ENCODE measurements at places on chromosomes 2 and 18.

- no peak for DNase-seq
These were observed 24.0 kb downstream of the MAIP1 start for GRCh38 chr2:199979398-199979797.

GRCh38 chr2:174120346-174120745 lies 128.0 kb downstream of the OLA1 start:
- no peak for DNase-seq

DNA sequence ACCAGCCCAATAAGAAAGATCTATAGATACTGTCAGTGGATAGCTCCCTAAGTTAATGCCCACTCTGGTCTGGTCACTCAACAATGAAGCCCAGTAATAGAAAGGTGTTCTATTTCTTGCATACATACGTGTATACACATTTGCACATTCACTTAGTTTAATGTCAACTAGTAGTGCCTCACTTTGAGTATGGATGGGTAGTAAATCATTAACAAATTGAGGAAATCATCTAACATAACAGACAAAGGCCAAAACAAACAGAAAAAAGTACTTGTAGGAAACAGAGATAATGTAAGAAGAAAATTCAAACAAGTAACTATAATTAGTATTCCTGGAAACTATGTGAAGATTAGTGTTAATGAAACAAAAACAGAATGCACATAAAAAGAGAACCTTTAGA lies 13.3 kb upstream of the CCDC195 start:
- no peak for DNase-seq

GRCh38 chr2:241248897-241249296 lies 60.4 kb downstream of the ANO7 start:
- DNase-seq, result no peak

- DNase-seq, result no peak
These were observed 263.7 kb downstream of the ETAA1 start for GRCh38 chr2:67660871-67661270.

GRCh38 chr2:121104721-121105141 lies 180.3 kb downstream of the TFCP2L1 start:
- DNase-seq, result peak; percentile 46

DNA sequence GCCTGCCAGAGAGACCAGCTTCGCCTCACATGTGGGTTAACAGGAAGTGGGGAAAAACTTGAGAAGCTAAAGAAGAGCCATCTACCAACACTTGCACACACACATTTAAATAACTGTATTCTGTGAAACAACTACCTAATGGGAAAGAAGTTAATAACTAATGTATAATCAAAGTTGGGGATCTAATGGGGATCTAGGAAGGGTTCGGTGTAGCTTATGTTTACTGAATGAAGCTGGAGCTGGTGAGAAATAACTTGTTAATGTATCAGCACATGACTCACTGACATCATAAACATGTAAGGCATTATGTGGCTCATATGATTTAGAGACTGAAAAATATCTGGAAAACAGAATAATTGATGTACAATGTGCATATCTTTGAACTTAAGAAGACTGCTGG lies 421.3 kb upstream of the NXPH2 start:
- DNase-seq, result no peak

- no peak for DNase-seq
These were observed 35.6 kb downstream of the ACTR2 start for GRCh38 chr2:65263262-65263661.

DNA sequence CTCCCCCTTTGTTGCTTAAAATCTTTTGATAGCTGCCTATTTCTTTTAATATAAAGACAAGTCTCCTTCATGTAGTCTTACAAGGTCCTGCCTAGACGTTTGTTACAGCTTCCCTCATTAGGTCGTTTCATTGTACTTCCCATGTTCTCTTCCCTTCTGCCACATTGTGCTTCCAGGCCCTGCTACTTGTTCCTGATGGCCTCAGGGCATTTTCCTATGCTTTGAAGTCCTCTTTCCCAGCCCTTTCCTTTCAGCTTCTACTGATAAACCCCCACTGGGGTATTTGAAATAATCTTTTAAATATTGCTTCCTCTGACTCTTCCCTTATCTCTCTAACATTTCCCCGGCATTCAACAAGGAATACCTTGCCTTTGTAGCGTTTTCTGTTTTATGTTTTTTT lies 67.4 kb downstream of the UBE2E3 start:
- no peak for DNase-seq

- DNase-seq, result no peak
These were observed 2.8 kb downstream of the CLK1 start for GRCh38 chr2:200861617-200862155.

DNA sequence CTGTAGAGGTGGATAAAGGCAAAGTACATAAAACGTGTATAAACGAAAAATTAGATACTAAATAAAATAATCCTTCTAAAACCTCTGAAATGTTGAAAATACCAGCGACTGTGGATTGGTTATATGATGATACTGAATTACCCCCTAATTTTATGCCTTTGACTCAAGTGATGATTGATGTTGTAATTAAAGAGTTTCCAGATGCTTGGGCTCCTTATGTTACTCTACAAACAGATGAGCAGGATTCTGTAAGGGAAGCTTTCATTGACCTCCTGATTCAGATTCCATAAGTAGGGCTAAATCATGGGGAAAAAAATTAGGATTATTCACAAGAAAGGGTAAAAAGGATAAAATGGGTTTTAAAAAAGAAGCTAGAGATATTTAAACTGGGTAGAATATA lies 418.2 kb upstream of the SLC39A10 start:
- no peak for DNase-seq

- DNase-seq, result peak; percentile 33
These were observed 540.1 kb downstream of the NRXN1 start for GRCh38 chr2:50491541-50492476.

GRCh38 chr2:113226462-113226861 lies 52.3 kb downstream of the PAX8 start:
- no peak for DNase-seq

Measured in neural progenitor cell (in vitro differentiated cells).